ENCODE measurements at places on chromosomes 1 and 21. TPM values are rescaled to one million over a fixed set of nuclear protein-coding genes. Genes with fewer than 3 reads are reported as not detected.

DNA sequence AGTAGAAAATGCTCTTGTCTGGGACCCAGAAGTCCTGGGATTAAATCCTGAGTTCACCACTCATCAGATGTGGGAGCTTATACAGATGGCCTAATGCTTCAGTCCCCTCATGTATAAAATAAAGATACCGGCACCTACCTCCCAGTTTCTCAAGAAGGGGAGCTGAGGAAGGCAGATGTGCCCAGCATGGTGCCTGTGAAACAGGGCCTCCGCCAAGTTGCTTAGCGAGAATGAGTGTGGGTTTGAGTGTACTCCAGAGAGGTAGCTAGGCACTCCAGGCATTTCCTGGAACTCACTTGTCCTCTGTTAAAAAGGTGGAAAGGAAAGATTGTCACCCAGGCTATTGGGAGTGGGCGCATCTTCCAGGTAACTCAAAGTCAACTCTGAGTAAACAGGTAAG lies 37.8 kb downstream of the IER5 start:
- no peak for DNase-seq

DNA sequence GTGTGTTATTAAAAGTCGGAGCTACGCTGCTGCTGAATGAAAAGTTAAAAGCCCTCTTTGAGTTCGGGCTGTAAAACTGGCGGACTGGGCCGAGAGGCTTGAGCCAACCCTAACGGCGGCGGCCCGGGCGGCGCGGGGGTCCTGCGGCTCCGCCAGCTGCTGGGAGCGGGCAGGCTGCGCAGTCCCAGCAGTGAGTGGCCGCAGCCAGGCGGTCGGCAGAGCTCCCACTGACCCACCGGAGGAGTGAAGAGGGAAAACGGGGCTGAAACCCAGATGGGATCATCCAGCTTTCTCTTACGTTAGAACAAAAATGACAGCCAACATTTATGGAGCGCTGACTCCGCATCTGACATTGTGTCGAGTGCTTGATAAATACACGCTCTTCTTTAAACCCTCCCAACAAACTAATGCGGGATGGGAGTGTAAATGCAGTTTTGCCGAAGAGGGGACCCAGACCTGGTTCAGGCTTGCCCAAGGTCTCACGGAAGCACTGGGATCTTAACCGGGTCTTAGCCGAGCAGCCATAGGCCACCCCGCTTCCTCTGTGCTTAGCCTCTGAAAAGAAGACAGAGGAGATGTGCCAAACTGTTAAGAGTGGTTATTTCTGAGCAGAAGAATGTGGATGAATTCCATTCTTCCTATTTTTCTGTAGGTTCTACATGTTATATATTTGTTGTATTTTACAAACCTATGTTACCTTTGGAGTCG lies 3.5 kb downstream of the GRHL3 start:
- DNase-seq: no peak

GRCh38 chr1:185237661-185238060 lies 79.4 kb downstream of the IVNS1ABP start:
- no peak for DNase-seq

- DNase-seq: no peak
These were observed 24.5 kb downstream of the WNT4 start for GRCh38 chr1:22118291-22118992.

LENEP gene
- 0.84 TPM for total RNA-seq

PLPPR4 gene
- not detected for total RNA-seq

DNA sequence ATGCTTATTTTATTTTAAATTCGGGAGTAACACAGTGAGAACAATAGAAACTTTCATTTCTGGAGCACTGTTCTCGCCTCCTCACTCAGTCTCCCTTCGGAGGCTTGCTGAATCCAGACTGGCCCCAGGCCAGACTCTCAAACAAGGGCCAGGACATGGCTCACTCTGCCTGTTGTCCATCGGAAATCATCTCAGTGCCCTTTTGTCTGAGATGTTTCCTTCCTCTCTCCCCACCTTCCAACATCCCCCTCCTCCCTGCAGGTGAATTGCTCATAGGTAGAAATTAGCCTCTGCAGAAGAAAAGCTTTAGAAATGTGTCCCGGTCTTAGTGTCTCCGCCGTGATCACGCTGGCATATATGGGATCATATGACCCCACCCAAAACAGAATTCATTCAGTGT lies 55.2 kb downstream of the ERG start:
- no peak for DNase-seq
